ENCODE measurements at places on chromosomes 3 and 15. TPM values are rescaled to one million over a fixed set of nuclear protein-coding genes. Genes with fewer than 3 reads are reported as not detected.

MYRIP gene
- total RNA-seq: 0.44 TPM

TMEM212 gene
- not detected for total RNA-seq

IQSEC1 gene
- 28.1 TPM for total RNA-seq

CAMK1 gene
- 19.7 TPM for total RNA-seq

ACOX2 gene
- 12.8 TPM for total RNA-seq

C15orf62 gene
- 0.10 TPM for total RNA-seq
